Endodermal cell (in vitro differentiated cells): ENCODE measurements at places on chromosomes 7 and 10.
A peak's percentile ranks its signal among the peaks of the same experiment; 100 is the strongest.

GRCh38 chr10:128625926-128626325 lies 499.7 kb upstream of the MKI67 start:
- H3K27me3 ChIP-seq: no peaks in the 10 kb centered on the region
- H3K4me1 ChIP-seq: no peaks in the 10 kb centered on the region
- no peak overlapping the region for H3K4me3 ChIP-seq
- DNase-seq: no peak

DNA sequence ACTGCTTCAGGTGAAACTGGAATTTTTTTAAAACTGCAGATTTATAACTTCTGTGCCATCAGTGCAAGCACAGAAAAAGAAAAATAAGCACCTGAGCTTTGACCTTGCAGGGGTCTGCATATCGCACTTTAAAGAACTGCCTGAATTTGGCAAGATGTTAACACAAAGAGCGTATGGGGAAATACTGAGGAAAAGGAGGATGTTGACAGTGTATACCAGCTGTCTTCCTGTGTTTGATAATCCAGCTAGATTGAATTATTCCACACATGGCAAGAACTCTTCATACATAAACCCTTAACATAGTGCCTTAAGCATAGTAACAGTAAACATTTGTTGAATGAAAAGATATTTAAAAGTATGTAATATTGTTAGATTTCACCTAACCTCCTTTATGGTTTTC lies 30.0 kb downstream of the SMC3 start:
- no peak overlapping the region for H3K27ac ChIP-seq
- H3K4me1 ChIP-seq: no peaks in the 10 kb centered on the region
- H3K27me3 ChIP-seq: no peaks in the 10 kb centered on the region
- DNase-seq: no peak
- H3K4me3 ChIP-seq: no peak overlapping the region

DNA sequence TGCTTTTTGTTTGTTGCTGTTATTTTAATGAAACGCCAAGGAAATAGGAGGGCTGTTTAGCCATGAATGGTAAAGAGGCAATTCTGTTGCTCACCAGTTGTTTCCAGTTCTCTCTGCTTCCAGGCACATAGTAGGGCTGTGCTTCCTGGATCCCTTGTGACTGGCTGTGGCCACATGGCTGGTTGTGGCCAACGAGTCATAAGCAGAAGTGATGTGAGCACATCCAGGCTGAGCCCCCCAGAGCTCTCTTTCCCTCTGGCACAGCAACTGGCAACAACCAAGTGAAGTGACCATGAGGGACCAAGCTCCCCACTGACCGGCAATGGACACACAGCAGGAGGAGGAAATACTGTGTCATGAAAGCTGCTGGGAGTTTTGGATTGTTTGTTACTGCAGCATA lies 10.3 kb downstream of the GRID1 start:
- H3K36me3 ChIP-seq: no peaks in the 10 kb centered on the region
- H3K4me1 ChIP-seq: no peaks in the 10 kb centered on the region
- H3K27ac ChIP-seq: no peak overlapping the region
- DNase-seq: no peak
- H3K4me3 ChIP-seq: no peak overlapping the region
- H3K27me3 ChIP-seq: peaks cover 35% of the 10 kb centered on the region

- H3K4me1 ChIP-seq: no peaks in the 10 kb centered on the region
- DNase-seq: peak; percentile 34
- H3K27ac ChIP-seq: no peak overlapping the region
- H3K36me3 ChIP-seq: peaks cover 18% of the 10 kb centered on the region
- no peaks in the 10 kb centered on the region for H3K27me3 ChIP-seq
Observed at GRCh38 chr10:124005991-124006392, 87.4 kb downstream of the CHST15 start.

DNA sequence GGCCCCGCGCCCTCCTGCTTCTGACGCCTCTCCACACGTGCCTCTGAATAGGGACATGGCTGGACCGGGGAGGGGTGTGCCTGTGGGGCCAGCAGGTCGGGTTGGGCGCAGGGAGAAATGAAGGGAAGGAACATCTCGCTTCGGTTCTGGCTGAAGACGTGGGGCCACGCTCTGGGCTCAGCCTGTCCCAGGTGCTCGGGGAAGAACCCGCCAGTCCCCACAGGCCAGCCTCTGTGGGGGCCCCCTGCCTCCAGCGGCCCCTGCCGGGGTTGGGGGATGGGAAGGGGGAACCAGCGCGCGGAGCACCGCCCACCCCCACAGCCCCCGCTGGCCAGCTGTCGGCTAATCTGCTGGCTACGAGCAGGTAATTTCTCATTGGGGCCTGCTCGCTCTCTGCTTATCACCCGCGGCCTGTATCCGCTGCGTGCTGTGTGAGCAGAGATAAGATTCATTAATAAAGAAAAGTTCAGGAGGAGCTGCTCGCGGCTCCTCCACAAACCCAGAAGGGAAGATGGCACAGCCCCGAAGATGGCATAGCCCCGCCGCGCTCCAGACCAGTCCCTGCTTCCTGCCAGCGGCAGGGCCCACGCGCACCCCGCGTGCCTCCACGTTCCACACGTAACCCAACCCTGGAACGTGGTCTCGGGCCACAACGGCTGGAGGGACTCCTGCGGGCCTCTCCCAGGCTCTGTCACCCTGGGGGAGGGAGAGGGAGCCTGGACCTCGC lies 186.2 kb downstream of the ELFN1 start:
- H3K27ac ChIP-seq: no peak overlapping the region
- DNase-seq: peak; percentile 44
- H3K36me3 ChIP-seq: no peaks in the 10 kb centered on the region
- no peak overlapping the region for H3K4me3 ChIP-seq

DNA sequence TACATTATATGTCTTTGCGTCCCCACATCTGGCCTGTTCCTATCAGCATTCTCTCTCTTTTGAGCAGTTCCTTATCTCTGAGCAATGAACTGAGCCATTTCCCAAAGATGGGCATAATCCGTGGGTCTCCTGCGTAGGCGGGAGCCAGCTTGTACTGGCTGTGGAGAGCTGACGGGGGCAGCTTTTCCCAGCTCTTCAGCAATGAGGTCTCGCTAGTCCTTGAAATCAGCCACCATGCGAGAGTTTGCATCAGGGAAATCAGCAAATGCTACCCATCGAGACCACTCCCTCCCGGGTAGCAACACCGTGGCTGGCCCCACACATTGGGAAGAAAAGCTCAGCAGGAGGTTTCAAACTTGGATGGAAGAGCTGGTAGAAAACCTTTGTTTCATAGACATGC lies 51.9 kb upstream of the FAM180A start:
- no peaks in the 10 kb centered on the region for H3K27me3 ChIP-seq
- H3K27ac ChIP-seq: no peak overlapping the region
- H3K4me1 ChIP-seq: no peaks in the 10 kb centered on the region
- DNase-seq: peak; percentile 70
- no peaks in the 10 kb centered on the region for H3K36me3 ChIP-seq
- H3K4me3 ChIP-seq: no peak overlapping the region

- H3K36me3 ChIP-seq: no peaks in the 10 kb centered on the region
- H3K27ac ChIP-seq: no peak overlapping the region
- H3K4me3 ChIP-seq: no peak overlapping the region
- DNase-seq: no peak
Observed at GRCh38 chr10:4167216-4167615, 382.2 kb upstream of the KLF6 start.

DNA sequence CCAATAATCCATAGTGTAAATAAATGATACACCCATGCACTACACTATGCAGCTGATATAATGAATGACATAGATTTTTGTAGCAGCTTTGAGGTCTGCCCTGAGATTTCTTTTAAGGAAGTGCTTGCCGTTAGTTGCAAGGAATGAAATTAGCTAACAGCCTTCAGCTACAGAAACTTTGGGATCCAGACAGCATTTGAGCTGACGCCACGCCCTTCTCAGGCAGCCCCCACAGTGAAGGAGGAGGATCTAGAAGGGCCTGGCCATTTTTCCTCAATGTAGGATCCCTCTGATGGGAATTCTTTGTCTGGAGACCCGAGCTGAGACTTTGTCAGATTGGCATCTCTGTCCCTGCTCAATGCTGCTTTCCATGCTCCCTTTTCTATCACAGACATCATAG lies 6.1 kb upstream of the PDK4 start:
- H3K4me3 ChIP-seq: no peak overlapping the region
- H3K27ac ChIP-seq: no peak overlapping the region
- H3K36me3 ChIP-seq: no peaks in the 10 kb centered on the region
- H3K27me3 ChIP-seq: peaks cover 44% of the 10 kb centered on the region
- no peaks in the 10 kb centered on the region for H3K4me1 ChIP-seq

GRCh38 chr10:94963901-94964300 lies 25.4 kb downstream of the CYP2C9 start:
- H3K27ac ChIP-seq: no peak overlapping the region
- no peaks in the 10 kb centered on the region for H3K27me3 ChIP-seq
- H3K4me3 ChIP-seq: peak overlapping the region; percentile 70
- peak; percentile 90 for DNase-seq

DNA sequence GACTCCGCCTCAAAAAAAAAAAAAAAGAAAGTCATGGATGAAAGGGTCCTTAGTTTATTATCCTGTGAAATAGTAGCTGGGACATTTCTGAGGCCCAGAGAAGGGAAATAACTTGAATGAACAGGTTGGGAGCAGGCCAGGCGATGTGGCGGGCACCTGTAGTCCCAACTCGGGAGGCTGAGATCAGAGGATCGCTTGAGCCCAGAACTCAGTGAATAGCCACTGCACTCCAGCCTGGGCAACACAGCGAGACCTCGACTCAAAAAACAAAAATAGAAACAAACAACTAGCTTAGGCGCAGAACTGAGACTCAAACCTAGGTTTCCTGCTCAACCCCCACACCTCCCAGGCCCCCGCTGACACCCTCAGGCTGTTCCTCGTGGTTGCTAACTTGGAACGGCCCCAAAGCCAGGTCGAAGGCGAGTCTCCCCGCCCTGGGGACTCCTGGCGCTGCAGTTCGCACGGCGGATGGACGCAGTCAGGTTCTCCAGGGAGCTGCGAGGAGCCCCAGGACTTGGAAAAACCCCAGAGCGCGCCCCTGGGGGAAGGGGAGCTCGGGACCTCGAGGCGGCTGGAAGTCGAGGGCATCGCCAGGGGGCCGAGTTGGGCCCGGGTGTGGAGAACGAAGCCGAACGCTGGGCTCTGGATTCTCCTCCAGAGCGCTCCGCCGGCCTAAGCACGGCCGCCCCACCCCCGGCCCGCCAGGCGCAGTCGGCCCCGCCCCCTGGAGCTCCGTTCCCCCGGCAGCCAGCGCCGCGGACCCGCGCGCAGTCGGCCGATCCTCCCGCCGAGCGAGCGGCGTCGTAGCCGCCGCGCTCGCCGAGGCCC lies at the start of gene STOX1:
Gene STOX1 (plus strand): TSS at position 768 of the 828 bp plus-strand sequence. CDS start 93 bp downstream, outside the sequence.
- no peak within 1 kb of the TSS for H3K27ac ChIP-seq
- peak; percentile 91 for DNase-seq
- H3K27me3 ChIP-seq: peaks cover 11% of the 10 kb centered on the region
- peak within 1 kb of the TSS; percentile 84 for H3K4me3 ChIP-seq

- no peak for DNase-seq
- H3K27ac ChIP-seq: no peak overlapping the region
- no peaks in the 10 kb centered on the region for H3K27me3 ChIP-seq
Observed at GRCh38 chr7:69820479-69821192, 222.4 kb downstream of the AUTS2 start.
